ENCODE measurements at places on chromosomes 4 and X. TPM values are rescaled to one million over a fixed set of nuclear protein-coding genes. Genes with fewer than 3 reads are reported as not detected.

The PPARGC1A gene
- polyA plus RNA-seq = not detected

The ZNF630 gene
- 1.0 TPM for polyA plus RNA-seq

The ZAR1 gene
- not detected for polyA plus RNA-seq

The MTMR8 gene
- polyA plus RNA-seq = 4.7 TPM

The ACE2 gene
- polyA plus RNA-seq = not detected

The PCDH11X gene
- polyA plus RNA-seq = not detected

The SPANXN3 gene
- not detected for polyA plus RNA-seq

The CCNB3 gene
- polyA plus RNA-seq = not detected

The GRPR gene
- 0.24 TPM for polyA plus RNA-seq

The KLHL34 gene
- polyA plus RNA-seq = 1.7 TPM

The FAM184B gene
- polyA plus RNA-seq = not detected

All from CD4-positive, alpha-beta memory T cell (primary cell).